Activated CD8-positive, alpha-beta memory T cell treated with anti-CD3 and anti-CD28 coated beads for 36 hours (primary cell): ENCODE measurements at places on chromosomes 6 and 20. TPM values are rescaled to one million over a fixed set of nuclear protein-coding genes. Genes with fewer than 3 reads are reported as not detected.

The MYL9 gene
- 0.17 TPM for total RNA-seq

The LST1 gene
- 19.2 TPM for total RNA-seq

The SAMD5 gene
- not detected for total RNA-seq

The SLC17A9 gene
- total RNA-seq = 47.3 TPM

The OGFRL1 gene
- total RNA-seq = 5.0 TPM

The NOTCH4 gene
- total RNA-seq = 1.4 TPM

The LSM14B gene
- 34.6 TPM for total RNA-seq

The DEFB118 gene
- not detected for total RNA-seq

The SGK2 gene
- total RNA-seq = 0.15 TPM

The MAP3K5 gene
- total RNA-seq = 9.2 TPM

The RNF114 gene
- 59.4 TPM for total RNA-seq

The ENPP5 gene
- total RNA-seq = 0.21 TPM

The GSTA4 gene
- 8.4 TPM for total RNA-seq

The TUBB1 gene
- total RNA-seq = not detected

The CDSN gene
- total RNA-seq = not detected

The PBOV1 gene
- not detected for total RNA-seq

The MLN gene
- not detected for total RNA-seq

The ARFGEF3 gene
- total RNA-seq = 0.46 TPM

The SEL1L2 gene
- total RNA-seq = not detected

The PTCRA gene
- not detected for total RNA-seq

The ALDH8A1 gene
- total RNA-seq = 0.84 TPM

The WFDC5 gene
- total RNA-seq = not detected

The CCN2 gene
- total RNA-seq = not detected

The HDGFL1 gene
- not detected for total RNA-seq

The STX11 gene
- total RNA-seq = 24.7 TPM

The C20orf144 gene
- total RNA-seq = 0.21 TPM

The DEFB113 gene
- not detected for total RNA-seq

The TFAP2D gene
- not detected for total RNA-seq

The C4A gene
- 3.0 TPM for total RNA-seq

The ADNP gene
- total RNA-seq = 74.7 TPM

The PDE10A gene
- total RNA-seq = not detected

The CGA gene
- not detected for total RNA-seq

The GSTA2 gene
- not detected for total RNA-seq

The TRIM10 gene
- total RNA-seq = not detected

The IRF4 gene
- 662 TPM for total RNA-seq

The GPR6 gene
- not detected for total RNA-seq

The KCNQ5 gene
- 12.3 TPM for total RNA-seq

The RAMACL gene
- total RNA-seq = 0.59 TPM

The MLIP gene
- total RNA-seq = not detected

The RRAGD gene
- total RNA-seq = 14.8 TPM

The PROKR2 gene
- total RNA-seq = 0.15 TPM

The CD109 gene
- 15.8 TPM for total RNA-seq

The SFTA2 gene
- total RNA-seq = not detected

The MYT1 gene
- total RNA-seq = not detected

The TTI1 gene
- 43.2 TPM for total RNA-seq

The RIMS1 gene
- not detected for total RNA-seq

The LHFPL5 gene
- total RNA-seq = not detected

The CD40 gene
- 3.0 TPM for total RNA-seq

The NHLRC1 gene
- total RNA-seq = 0.23 TPM

The UST gene
- 8.1 TPM for total RNA-seq

The ALDH5A1 gene
- 14.7 TPM for total RNA-seq

The CST5 gene
- total RNA-seq = not detected

The DPPA5 gene
- not detected for total RNA-seq

The EPPIN gene
- not detected for total RNA-seq

The ECT2L gene
- total RNA-seq = not detected

The TNXB gene
- 1.3 TPM for total RNA-seq

The ULBP1 gene
- 1.1 TPM for total RNA-seq
